HepG2 (cell line): ENCODE measurements at places on chromosomes 1 and 21. TPM values are rescaled to one million over a fixed set of nuclear protein-coding genes. Genes with fewer than 3 reads are reported as not detected.
A peak's percentile ranks its signal among the peaks of the same experiment; 100 is the strongest.

Gene CD101
- 0.09 TPM in 1 of 2 replicates, not detected in the other for total RNA-seq

Gene BCAN
- not detected in 2 replicates for total RNA-seq

Gene SH3D21
- 1.4 and 5.1 TPM in 2 replicates for total RNA-seq

Gene MATN1
- 0.04 TPM in 1 of 2 replicates, not detected in the other for total RNA-seq

DNA sequence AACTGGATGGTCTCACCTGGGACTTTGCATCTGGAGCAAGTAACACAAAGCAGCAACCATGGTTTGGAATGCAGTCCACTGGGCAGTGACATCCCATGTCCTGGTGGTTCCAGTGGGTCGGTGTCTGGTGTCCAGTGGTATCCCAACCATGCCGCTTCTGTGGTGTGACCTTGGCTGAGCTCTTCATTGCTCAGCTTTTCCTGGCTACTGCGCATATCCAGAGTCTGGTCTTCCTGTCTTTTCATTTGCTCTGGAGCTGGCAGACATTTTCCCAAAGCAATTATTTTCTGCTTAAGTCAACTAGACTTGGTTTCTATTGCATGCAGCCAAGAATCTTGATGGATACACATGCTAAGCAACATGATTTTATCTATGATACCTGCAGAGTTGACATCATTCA is 28.4 kb upstream of the CD2 start:
- no peaks in the 10 kb centered on the region; the same call in 1 of the 2 replicates for H3K27me3 ChIP-seq
- H3K27ac ChIP-seq = no peak overlapping the region
- no peak overlapping the region for H3K4me3 ChIP-seq
- no peaks in the 10 kb centered on the region for H3K4me1 ChIP-seq
- DNase-seq = no peak

DNA sequence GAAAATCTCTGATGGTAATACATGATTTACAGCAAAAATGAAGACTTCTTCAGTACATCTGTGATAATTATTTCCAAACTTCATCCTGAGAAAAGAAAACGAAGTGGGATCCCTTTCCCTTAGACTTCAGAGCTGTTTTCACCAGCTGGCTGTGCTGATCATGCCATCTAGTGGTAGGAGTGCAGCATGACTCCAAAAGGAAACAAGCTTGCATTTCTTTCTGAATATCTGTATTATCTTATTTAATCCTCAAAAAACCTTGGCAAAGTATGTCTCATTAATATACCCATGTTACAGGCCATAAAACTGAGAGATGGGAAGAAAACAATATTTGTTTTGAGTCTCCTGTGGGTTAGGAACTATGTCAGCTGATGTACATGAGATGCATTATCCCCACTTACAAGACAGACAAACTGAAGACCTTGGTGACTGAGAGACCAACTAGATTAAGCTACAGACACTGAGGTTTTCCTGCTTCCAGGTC is 9.8 kb upstream of the GJA8 start:
- no peaks in the 10 kb centered on the region for H3K4me1 ChIP-seq
- no peaks in the 10 kb centered on the region for H3K27me3 ChIP-seq
- no peaks in the 10 kb centered on the region for H3K36me3 ChIP-seq
- DNase-seq = peak; percentile 28
- no peak overlapping the region for H3K27ac ChIP-seq

DNA sequence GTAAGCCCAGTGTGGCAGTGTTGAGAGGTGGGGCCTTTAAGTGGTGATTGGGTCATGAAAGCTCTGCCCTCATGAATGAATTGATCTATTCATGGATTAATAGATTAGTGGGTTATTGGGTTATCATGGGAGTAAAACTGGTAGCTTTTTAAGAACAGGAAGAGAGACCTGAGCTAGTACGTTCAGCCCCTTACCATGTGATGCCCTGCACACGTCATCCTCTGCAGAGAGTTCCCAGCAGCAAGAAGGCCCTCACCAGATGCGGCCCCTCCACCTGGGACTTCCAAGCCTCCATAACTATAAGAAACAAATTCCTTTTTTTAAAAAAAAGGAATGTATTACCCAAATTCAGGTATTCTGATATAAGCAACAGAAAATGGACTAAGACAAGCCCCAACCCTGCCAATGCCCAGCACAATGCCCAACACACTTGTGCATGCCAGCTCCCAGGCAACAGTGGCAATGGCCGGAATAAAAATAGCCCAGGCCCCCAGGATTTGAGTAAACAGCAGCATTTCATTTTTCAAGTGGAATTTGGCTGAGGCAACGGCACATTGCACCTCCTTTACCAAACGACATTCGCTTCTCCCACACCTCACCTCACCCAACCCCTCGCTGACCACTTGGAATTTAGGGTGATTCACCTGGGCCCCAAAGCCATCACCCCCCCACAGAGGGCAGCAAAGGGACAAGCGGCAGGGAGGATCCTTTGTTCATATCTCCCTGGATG is 215.9 kb downstream of the TOMM20 start:
- DNase-seq = no peak
- H3K4me3 ChIP-seq = no peak overlapping the region
- no peaks in the 10 kb centered on the region for H3K36me3 ChIP-seq
- H3K27ac ChIP-seq = no peak overlapping the region
- H3K4me1 ChIP-seq = peaks cover 47% of the 10 kb centered on the region

- no peak overlapping the region for H3K4me3 ChIP-seq
- no peak overlapping the region for H3K27ac ChIP-seq
- H3K27me3 ChIP-seq = no peaks in the 10 kb centered on the region
- no peaks in the 10 kb centered on the region for H3K36me3 ChIP-seq
- no peak for DNase-seq
Measured at GRCh38 chr1:246954126-246954525, 22.4 kb upstream of the AHCTF1 start.
